ENCODE measurements at places on chromosomes 13 and 19.

DNA sequence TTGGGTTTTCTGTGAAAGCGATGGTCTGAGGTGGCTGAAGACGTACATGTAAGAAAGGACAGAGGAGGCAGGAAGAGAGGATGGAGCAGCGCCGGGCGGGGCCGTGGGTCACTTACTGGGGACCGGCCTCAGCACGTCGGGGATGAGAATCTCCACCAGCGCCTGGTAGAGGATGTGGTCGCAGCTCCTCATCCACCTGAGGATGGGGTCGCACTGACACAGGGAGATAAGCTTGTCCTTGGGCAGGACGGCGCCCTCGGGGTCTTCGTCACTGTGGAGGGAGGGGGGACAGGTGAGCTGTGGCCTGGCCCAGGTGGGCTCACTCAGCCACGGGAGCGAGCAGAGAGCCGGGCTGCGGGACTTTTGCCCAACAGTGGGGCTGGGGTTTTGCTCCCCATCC lies 29.0 kb upstream of the RANBP3 start:
- no peak for DNase-seq

DNA sequence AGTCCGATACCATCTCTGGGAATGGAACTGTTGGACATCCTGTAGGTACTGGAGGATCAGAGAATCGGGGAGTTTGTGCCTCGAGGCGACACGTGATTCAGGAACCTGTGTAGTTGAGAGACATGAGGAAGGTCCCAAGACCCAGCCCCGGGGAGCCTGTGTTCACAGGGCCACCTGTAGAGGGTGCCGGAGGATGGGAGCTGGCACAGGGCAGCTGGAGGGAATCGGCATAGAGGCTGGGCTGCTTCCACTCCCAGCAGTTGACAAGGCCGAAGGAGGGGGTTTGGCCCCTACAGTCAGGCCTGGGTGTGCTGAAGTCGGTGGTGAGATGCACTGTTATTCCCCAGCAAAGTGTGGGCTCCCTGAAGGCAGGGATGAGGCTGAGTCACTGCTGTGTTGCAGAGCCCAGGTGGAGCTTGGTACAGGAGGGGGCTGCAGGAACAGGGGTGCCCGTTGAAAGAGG lies 2.5 kb upstream of the ISYNA1 start:
- DNase-seq = peak; percentile 74

- DNase-seq = no peak
Measured at GRCh38 chr13:79011179-79011578, 352.2 kb upstream of the OBI1 start.

DNA sequence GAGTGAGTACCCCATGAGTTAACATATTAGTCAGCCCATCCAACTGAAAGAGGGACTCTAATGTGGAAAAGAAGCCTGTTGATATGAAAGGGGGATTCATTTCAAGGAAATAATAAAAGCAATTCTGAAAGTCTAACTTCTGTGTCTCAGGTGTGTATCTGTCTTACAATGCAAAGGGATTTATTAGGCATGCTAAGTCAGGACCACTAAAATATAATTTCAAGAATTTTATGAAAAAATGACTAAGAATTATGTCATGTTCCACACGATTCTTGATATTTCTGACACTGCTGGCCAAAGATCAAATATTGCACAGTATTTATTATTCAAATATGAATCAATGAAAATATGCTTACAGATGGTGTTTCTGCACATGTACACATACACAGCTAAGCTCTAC lies 130.8 kb downstream of the KLF12 start:
- DNase-seq = no peak

DNA sequence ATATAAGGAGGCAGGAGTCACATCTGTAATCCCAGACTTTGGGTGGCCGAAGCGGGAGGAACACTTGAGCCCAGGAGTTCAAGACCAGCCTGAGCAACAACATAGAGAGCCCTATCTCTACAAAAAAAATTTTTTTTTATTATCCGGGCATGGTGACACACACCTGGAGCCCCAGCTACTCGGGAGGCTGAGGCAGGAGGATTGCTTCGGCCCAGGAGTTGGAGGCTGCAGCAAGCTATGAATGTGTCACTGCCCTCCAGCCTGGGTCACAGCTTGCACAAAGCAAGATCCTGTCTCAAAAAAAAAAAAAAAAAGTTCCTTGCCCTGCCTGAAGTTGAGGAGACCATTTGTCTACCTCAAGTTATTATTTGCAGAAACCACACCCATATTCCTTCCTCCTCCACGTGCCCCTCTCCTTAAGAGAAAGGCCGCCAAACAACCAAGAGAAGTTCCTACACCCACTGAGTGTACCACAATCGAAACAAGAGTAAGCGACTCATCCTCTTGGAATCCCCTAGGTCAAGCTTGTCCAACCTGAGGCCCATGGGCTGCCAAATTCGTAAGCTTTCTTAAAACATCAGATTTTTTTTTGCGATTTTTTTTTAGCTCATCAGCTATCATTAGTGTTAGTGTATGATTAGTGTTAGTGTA lies 2.2 kb downstream of the ABCC4 start:
- no peak for DNase-seq

DNA sequence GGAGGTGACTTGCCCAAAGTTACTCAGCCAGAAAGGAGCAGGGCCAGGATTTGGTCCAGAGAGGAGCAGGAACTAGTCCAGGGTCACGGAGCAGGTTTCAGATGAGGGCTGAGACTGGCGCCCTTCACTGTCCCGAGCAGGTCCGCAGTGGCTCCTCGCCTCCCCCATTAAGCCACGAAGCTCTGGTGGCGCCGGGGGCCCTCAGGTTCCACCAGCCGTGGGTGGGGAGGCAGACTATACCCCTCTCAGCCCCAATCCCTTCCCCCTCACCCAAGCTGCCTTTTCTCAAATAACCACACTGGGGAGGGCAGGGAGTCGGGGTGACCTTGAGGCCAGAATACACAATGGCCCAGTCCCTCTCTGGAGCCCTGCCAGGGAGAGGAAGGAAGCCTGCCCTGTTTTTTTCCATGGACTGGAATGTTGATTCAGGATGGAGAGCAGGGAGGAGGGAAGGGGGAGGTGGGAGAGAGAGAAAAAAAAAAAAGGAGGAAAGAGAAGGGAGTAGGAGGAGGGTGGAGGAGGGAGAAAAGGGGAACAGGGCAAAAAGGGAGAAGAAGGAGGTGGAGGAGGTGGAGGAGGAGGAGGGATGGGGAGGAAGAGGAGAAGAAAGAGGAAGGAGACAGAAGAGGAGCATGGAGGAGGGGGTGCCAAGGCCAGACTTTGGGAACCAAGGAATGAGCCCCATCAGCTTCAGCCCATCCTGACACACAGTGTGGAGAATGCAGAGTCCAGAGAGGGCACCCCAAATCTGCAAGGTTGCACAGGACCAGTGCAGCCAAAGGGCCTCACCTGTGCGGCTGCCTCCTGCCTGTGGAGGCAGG lies 19.7 kb downstream of the CEACAM16 start:
- DNase-seq = no peak

GRCh38 chr13:86839221-86839620 lies 832.0 kb upstream of the SLITRK5 start:
- no peak for DNase-seq

- no peak for DNase-seq
Measured at GRCh38 chr19:7971553-7972520, 28.4 kb upstream of the TIMM44 start.

- DNase-seq = peak; percentile 65
Measured at GRCh38 chr19:18478545-18479311, 40.8 kb upstream of the ISYNA1 start.

- DNase-seq = no peak
Measured at GRCh38 chr19:46898731-46899130, 37.9 kb downstream of the ARHGAP35 start.

DNA sequence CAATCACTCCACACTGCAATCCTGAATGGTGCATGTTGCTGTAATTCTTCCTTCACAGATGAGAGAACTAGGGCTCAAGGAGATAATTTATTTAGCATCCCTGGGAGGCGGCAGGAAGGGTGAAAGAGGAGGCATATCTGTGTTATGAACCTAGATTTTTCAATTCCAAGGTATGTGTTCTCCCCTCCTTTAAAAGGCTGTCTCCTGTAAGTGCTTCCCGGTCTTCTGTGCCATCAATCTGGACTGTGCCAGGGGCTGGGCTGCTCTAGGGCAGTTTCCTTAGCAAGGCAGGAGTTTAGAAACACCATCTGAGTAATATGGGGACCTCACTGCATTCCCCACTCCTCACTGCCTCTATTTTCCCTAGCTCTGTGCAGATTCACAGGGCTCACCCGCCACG lies 185.0 kb downstream of the RFC3 start:
- DNase-seq = no peak

DNA sequence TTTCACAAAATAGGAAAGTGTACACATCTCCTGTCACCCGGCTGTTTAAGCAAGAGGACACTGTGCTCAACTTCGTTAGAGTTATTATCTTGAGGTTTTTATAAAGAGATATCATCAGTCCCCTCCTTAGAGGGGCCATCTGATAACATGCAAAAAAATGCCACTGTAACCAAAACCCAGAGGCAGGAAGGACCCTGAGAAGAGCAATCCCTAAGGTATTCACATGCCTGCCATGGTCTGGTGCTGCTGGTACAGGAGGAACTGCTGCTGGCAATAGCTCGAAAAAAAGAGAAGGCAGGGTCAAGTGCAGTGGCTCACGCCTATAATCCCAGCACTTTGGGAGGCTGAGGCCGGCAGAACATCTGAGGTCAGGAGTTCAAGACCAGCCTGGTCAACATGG lies 12.8 kb upstream of the CEACAM3 start:
- no peak for DNase-seq

DNA sequence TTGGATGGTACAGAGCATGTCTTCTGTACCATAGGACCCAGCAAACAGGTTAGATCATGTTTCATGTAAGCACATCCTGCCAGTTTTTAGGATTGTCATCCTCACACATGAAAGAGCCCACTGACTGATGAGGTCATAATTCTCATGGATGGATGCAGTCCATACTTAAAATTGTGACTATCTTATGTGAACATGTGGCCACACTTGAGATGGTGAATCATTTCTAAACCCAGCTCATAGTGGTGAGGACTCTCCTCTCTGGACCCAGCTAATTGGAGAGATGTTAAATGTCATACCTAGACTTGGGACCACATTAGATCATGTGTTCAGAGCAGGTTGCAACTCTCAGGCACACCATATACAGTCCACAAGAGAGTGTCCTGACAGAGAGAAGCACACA lies 24.8 kb upstream of the ZNF254 start:
- DNase-seq = no peak

DNA sequence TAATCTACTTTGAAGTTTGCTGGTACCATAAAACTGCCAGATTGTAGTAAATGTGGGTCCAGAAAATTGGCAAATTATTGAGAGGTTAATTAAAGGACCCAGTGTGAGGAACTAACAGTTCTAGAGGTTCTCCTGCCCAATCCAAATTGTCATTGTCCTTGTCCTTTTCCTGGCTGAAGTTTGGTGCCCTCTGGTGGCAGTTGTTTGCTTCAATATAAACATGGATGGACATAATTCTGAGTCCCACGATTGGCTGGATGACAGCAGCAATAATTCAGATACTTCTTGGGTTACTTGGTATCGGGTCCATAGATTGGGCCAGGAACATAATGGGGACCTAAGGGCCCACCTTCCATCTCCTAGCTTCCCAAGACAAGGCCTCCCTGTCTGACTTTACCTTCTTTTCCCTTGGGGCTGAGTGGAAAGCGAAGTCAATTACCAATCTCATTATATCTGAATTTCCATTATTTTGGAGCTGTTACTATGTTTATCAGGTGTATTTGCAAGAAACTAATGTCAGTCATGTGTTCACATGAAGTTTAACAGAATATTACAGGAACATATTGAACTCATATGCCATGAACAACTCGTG lies 33.8 kb upstream of the GARRE1 start:
- peak; percentile 44 for DNase-seq

DNA sequence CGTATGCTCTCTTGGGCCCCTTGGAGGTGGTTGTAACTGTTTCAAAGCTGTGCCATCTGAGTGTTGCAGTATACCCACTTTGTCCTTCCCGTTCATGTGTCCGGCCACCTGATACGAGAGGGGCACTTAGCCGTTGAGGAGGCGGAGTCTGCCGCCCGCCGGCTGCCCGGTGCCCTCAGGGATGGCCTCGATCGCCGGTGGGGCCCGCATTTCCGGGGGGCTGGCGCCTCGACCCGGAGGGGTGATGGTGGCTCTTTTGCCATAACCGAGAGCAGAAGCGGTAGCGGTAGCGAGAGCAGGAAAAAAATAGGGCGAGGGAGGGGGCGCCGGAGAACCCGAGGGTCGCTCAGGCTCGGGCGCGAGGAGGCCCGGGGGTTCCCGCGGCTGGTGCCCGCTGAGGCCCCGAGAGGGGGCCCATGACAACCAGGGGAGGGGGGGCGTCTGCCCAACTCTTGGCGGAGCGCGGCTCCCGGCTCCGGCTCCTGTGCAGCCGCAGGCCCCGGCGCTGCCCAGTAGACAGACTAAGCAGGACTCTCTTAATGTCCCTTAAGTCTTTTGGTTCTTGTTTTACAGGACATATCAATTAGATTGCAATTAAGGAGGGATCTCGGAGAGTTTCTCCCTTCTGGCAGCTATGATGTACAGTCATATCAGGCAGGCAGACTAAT lies 342.7 kb upstream of the SGCG start:
- DNase-seq = peak; percentile 79

DNA sequence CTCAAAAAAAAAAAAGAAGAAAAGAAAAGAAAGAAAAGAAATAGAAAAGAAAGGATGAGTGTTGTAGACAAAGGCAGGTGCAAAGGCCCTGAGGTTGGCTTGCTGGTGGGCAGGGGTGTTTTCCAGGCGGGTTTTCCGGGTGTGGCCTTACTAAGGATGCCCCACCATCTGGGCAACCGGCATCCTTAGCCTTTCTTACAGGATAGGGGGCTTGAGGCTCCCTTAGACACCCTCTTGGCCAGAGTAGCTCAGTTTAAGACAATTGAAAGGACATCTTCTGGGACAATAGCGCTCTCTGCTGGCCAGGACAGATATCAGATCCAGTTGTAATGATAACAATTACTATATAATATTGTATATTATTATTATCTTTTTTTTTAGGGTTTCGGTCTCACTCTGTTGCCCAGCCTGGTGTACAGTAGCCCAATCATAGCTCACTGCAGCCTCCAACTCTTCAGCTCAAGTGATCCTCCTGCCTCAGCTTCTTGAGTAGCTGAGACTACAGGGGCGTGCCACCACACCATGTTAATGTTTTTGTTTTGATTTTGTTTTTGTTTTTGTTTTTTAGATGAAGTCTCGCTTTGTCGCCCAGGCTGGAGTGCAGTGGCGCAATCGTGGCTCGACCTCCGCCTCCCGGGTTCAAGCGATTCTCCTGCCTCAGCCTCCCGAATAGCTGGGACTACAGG lies 1.4 kb upstream of the QTRT1 start:
- DNase-seq = peak; percentile 56

DNA sequence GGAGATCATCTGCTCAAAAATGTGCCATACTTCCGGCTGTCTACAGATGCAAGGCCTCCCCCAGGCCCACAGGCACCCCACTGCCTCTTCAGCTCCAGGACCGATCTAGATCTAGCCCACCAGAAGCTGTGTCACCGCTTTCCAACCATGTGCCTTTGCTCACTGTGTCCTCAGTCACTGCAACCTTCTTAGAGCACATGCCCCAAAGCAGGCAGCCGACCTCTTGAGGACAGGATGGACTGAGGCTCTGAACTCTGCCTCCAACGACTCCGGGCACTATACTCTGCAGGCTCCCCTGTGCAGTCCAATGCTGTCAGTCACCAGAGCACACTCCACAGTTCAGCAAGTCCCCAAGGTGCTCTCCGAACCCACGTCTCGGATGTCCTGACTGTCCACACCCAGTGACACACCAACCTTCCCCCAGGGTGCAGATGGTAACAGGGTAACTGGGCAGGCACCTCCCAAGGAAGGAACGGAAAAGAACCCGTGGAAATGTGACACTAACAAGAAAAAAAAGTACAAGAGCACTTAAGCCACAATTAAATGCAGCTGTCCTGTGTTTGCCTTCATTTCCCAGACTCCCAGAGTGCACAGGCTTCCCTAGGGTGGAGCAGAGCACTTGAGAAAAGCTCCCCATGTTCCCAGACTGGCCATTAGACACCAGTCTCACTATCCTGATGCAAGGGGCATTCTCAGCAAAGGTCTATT lies 4.8 kb downstream of the STK24 start:
- DNase-seq = peak; percentile 80

Data from NCI-H524 (cell line).